Activated T-cell treated with anti-CD3 and anti-CD28 coated beads for 1 hour (primary cell): ENCODE measurements at places on chromosomes 16 and 17.
A peak's percentile ranks its signal among the peaks of the same experiment; 100 is the strongest.

DNA sequence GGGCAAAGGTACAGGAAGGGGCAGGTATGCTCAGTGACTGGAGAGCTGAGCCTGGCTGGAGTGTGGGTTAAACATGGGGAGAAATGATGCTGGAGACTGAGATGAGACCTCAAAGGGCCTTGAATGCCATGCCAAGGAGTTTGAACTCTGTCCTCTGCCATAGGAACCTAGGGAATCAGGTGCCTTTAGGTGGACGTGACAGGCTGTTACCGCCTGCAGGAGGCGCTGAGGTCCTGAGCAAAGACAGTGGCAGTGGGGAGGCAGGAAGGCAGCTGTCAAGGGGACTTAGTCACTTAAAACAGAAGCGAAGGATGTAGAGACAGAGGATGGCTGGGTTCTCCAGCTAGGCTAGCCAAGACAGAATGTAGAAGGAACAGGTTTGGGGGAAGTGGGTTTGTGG, 9.1 kb downstream of the PSMB3 start:
- DNase-seq, result no peak

DNA sequence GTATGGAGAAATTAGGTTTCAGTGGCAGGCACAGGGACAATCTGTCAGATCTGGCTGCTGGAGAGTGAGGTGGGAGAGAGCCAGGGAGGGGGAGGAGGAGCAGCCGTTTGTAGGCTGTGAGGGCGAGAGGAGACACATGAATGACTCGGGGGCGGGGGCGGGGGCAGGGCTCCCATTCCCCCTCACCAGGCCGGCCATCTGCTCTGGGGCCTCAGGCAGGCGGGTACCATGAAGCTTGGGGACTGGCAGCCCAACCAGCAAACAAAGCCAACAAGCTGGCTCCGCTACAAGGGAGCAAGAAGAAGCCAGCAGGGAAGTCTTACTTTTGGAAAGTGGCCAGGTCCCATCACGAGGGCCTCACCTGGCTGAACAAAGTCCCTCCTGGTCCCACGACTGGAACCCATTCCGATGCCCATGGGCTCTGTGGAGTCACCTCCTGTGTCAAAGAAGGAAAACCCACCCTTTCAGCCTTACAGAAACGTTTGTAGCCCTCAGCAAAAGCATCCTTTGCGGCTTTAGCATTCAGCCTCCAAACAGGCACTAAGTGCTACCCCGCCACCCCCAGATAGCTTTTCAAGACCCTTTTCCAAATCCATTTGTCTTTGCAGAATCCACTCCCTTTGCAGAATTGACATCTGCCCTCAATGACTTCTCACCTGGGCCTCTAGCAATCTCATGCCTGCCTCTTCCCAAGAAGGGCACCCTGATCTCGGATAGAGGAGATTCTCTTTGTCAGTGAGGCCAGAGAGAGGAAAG, 9.2 kb upstream of the SSTR2 start:
- no peak for DNase-seq

- DNase-seq, result no peak
These were observed 130.3 kb downstream of the CCDC144A start for GRCh38 chr17:16820161-16820877.

DNA sequence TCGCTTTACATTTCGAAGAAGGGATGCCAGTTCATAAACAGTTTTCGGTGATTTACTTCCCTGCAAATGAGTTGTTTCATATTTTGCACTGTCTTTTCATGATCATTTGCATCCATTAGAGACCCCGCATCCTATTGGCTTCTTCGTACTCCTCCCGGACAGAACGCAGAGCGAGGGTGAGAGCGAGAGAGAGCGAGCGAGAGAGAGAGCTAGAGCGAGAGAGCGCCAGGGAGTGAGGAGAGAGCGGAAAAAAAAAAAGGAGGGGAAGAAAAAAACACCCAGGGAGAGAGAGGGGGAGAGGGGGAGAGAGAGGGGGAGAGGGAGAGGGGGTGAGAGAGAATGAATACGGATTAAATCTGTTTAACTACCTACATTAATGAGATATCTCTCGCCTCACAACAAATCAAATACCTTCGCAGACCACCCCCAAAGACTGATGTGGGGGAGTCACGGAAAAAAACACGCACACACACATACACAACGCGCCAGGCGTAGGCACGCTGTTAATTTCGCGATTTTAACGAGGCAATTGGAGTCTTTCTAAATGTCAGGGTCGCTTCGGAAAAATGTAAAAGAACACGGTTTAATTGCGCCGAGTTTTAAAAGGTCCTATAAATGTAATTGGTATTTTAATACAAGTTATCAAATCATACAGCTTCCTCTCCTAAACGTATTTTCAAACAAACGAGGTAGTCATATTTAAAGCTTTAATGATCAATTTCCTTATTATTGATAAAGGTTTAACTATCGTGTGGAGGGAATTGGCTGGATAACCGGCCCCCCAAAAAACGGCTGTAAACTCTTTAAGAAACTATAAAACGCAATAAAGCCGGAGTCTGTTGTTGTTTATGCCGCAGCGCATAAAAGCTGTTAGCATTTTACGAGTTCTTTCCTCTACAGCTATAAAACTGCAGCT, at the start of gene HOXB8:
Gene HOXB8 (minus strand): TSS at position 246 of the 916 bp plus-strand sequence. CDS start 588 bp downstream, outside the sequence.
- no peak for DNase-seq

- DNase-seq, result no peak
These were observed 60.1 kb downstream of the ARSG start for GRCh38 chr17:68351395-68351794.

DNA sequence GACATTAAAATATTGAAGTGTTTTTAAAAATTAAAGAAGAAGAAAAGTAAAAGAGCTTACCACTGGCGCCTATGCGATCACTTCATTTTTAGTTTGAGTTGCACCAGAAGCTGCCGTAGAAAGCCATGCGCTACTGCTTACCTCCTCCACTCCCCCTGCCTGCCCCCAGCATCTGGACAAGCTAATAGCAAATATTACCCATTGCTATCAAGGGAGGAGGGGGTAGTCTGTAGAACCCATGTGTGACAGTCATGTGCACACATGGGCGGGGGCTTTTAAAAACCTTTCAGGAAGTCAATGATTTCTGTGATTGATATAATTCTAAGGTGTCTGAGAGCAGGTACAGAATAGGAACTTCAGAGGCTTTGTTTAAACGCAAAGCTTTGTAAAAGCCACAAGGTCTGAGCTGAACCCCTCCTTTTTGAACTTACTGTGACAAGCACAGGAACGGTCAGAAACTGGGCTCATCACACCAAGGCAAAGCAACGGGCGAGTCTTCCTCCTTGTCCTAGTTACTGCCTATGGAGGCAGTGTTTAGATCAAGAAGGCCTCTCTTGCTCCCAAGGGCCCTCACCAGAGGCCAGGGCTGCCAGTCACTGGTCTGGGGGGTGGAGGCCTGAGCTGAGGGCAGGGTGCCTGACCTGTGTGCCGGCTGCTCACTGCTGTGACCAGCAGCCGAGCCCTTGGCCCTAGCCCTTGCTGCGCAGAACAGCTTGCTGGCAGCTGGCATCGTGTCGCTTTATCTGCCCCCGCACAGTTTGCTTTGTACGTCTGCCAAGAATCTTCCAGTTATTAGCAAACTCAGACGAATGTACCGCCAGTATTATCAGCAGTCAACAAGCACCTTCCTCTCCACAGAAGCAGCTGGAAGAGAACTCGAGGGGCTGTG, 15.0 kb downstream of the GINS2 start:
- DNase-seq, result no peak

GRCh38 chr16:2528161-2529060, 2.8 kb downstream of the CEMP1 start:
- DNase-seq, result no peak

DNA sequence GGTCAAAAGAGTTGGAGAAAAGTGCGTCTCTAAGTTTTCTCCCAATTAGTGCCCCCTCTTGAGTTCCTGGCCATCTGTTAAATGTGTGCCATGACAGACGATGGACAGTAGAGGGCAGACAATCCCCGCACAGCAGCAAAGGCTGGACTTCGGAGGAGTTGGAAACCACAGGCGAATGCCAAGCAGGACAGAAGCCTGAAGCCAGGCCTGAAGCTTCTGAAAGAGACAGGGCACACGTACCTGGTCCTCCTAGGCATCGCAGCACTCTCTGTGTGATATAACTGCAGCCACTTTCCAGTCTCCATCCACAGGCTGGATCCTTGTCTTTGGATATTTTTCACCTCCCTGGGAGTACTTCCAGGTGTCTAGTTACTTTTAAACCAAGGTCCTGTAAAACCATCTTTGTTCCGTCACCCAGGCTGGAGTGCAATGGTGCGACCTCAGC, 14.5 kb downstream of the C17orf100 start:
- DNase-seq, result peak; percentile 22

GRCh38 chr16:26889740-26890139, 177.0 kb upstream of the C16orf82 start:
- no peak for DNase-seq

- no peak for DNase-seq
These were observed 50.6 kb downstream of the LMF1 start for GRCh38 chr16:920051-920681.

DNA sequence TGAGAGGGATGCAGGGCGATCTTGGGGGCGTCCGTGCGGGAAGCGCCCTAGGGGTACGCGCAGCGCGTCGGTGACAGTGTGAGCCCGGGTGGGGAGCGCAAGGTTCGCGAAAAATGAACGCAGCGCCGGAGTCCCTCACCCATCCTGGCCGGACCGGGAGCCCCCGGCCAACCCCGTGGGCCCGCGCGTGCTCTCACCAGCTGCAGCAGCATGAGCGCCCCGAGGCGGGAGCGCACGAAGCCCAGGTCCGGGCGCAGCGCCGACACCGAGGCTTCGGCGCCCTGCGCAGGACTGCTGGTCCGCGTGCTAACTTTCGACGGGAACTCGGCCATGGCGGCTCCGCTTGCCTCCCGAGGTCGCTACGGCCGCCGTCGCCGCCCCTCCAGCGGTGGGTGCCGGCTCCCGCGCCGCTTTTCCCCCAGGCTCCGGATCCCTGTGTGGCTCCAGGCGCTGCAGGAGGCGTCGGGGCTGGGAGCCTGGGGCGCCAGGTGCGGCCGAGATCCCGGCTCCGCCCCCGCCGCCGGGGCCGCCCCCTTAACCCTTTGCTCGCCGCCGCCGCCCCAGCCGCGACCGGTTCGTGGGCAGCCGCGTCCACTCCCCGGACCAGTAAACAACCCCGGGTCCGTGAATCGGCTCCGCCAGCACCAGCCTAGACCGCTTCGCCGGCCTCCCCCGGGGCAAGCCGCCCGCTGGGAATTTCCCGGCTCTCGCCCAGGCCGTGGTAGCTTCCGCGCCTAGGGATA, at the start of gene PLLP:
Gene PLLP (minus strand): TSS at position 464 of the 743 bp plus-strand sequence. CDS start 132 bp downstream, at position 332.
- peak; percentile 19 for DNase-seq
